Caco-2 (cell line): ENCODE measurements at places on chromosomes 12 and 14. TPM values are rescaled to one million over a fixed set of nuclear protein-coding genes. Genes with fewer than 3 reads are reported as not detected.

The FSCB gene
- total RNA-seq: not detected in 2 replicates

The GLT8D2 gene
- 0.49 TPM in 1 of 2 replicates, not detected in the other for total RNA-seq

DNA sequence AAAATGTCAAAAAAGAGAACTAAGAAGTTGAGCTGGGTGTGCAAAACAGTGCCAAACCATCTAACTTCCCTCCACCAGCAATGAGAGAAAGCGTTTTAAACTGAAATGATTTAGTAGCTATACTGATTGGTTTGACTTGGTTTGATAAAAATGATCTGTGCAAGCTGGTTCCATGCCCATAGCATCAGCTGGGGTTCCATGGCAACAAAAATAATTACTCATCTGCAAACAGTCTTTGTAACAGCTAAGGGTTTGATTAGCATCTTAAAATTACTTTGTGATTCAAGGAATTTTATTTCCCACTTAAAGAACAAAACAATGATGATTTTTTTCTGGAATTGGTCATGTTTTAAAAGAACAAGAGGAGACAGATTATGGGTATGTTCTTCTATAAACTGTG lies 15.0 kb upstream of the BICD1 start:
- DNase-seq: no peak

- no peak for DNase-seq
These were observed 114.4 kb downstream of the SCN8A start for GRCh38 chr12:51705450-51705849.

DNA sequence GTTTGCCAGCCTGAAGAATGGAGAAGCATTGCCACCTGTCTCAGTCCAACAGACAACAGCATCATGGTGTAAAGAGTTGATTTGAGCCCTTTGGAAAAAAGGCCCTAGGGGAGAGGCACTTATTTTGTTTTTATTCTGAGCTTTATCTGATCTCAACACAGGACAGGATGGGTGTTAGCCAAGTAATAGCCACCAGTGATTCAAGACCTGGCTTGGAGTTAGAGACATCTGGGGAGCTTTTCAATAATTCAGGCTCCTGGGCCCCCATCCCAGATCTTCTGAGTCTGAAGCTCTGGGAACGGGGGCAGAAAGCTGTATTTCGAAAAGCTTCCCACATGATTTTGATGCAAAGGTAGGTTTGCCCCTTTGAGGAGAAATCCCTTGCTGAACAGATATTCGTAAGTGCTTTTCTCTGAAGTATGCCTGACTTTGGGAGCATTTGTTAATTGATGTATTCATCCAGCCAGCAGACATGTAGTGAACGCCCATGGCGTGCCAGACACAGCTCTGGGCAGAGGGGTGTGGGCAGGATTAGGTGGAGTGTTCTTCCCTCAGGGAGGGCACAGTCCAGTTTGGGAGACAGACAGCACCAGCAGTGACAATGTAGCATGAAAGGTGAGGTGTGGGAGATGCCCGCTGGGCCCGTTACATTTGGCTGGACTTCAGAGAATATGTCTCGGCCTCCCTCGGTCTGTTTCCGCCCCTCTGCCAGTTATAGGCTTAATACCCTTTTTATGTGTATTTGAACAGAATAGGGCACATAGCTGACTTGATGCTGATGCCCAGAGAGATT lies 72.5 kb downstream of the TSPAN9 start:
- no peak for DNase-seq

DNA sequence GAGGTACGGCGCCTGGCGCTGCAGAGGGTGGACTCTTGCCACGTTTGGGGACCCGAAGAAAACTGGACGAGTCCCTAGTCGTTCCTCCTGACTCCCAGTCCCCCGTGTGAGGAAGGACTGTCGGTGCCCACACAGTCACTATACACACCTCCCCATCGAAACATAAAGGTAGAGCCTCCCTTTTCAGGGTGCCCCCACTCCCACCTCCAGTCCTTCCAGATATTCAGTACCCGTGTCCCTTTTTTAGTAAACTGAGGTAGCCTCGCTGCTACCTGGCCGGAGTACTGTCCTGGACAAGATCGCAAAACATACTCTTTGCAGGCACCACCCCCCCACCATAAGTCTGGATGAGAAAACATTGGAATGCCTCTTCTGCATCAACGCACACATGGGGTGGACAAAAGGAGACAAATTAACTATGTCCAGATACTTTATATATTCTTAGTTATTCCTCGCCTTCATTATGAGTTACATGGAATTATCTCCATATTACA lies 610 bp upstream of the KMT2D start:
- no peak for DNase-seq

DNA sequence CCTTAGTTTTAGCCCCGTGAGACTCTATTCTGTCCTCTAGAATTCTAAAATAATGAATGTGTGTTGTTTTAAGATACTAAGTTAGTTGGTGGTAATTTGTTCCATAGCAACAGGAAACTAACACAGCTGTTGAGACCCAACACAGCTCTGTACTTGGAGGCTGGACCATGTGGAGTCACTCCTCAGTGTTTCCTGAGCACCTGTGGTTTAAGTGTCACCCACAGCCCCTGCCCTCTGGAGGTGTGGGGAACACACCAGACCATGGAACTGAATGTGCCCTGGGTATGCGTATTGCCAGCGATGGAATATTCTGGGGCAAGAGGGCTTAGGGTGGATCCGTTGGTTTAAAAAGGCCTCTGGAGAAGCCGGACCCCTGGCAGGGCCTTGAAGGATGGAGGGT lies 16.6 kb upstream of the GPR68 start:
- DNase-seq: no peak

- DNase-seq: no peak
These were observed 198.4 kb upstream of the ATXN7L3B start for GRCh38 chr12:74339211-74339610.

The NRL gene
- total RNA-seq: 2.1 and 2.3 TPM in 2 replicates

The GPD1 gene
- total RNA-seq: 1.5 and 1.9 TPM in 2 replicates

GRCh38 chr12:108282676-108283075 lies 56.4 kb downstream of the CMKLR1 start:
- no peak for DNase-seq

The TGFB3 gene
- 10.2 and 12.4 TPM in 2 replicates for total RNA-seq

DNA sequence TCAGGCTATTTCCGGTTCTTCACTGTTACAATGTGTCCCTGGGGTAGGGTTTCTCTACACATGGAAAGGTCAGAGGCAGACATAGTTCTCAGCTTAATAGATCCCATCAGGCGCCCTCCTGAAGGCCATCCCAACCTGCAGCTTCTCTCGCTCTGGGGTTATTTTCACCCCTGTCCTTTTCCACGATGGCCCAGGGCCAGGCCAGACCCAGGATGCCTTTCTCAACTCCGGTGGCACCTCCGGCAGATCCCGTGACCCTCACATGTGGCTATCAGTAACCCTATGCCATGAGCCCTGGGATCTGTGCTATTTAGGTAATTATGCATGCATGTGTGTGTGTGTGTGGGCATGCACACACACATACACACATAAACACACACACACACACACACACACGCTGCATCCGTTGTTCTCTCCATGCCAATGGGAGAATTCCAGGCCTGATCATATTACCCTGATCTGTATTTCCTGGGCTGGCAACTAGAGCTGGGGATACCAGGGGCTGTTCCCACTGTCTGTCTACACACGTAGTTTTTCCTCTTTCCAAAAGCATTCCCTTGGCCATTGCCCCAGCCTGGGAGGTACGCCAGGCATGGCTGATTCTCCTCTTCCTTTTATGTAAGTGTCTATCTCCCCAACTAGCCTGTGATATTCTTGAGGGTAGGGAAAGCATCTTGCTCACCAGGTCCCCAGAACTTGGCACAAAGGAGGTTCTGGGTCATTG lies 51.2 kb upstream of the NOS1 start:
- DNase-seq: no peak

DNA sequence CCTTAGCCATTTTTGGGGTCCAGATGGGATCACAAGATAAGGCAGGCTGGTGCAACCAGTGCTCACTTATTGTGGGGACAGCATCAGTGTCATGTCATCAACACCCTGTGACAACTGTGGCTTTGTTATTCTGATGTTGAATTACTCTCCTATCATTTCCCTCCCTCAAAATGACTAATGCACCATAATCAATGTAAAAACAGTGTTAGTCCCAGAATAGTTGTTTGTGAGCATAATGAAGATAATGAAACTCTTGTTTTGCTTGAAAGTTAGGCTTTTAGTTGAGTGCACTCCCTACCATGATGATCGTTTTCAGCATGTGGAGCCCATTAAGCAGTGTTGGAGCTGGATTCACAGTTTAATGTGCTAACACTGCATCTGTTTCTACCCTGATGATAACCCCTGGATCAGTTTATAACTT lies 151.4 kb downstream of the TMTC2 start:
- no peak for DNase-seq

- no peak for DNase-seq
These were observed 84.8 kb downstream of the PTPN11 start for GRCh38 chr12:112503512-112503911.
